ENCODE measurements at places on chromosomes 7 and 10.

DNA sequence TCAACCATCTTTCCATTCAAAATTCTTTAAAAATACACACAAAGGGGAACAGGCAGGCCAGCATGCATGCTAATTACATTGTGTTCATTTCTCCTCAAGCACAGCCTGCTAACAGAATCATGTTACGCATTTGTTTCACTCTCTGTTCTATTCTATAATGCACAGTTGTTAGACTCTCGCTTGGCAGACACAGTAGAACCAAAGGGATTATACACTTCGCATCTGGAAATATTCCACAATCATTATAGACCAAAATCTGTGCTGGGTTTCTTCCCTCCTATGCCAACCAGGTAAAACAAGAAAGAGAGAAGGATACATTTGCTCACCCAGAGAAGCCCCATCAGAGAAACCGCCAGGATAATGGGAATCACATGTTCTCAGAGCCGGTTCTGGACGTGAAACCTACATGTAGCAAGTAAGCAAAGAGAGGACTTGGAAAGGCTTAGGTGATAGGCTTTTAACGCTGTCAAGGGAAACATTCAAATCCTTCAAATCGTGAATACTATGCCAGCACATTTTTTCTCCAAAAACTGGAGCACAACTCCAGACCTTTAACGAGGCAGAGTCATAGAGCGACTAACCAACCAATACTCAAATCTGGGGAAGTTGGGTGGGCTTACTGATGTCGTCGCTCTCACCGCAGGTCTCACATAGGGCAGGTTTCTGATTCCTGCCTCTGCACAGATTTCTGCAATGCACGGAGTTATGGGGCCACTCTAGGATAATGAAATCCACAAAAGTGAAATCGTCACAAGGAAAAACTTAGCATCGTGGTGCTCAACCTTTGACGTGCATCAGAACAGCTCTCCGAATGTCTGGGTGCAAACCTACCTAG lies 380.5 kb upstream of the AUTS2 start:
- no peak for DNase-seq

- DNase-seq, result no peak
Observed at GRCh38 chr10:66637273-66638036, 288.4 kb upstream of the LRRTM3 start.

DNA sequence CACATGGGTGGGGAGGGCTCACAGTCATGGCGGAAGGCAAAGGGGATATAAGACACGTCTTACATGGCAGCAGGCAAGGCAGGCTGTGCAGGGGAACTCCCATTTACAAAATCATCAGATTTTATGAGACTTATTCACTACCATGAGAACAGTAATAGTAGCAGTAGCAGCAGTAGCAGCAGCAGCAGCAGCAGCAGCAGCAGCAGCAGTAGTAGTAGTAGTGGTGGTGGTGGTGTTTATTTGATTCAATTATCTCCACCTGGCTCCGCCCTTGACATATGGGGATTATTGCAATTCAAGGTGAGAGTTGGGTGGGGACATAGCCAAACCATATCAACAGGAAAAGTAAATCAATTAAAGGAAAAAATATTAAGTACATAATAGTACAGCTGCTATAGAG lies 184.7 kb downstream of the LRMDA start:
- no peak for DNase-seq

DNA sequence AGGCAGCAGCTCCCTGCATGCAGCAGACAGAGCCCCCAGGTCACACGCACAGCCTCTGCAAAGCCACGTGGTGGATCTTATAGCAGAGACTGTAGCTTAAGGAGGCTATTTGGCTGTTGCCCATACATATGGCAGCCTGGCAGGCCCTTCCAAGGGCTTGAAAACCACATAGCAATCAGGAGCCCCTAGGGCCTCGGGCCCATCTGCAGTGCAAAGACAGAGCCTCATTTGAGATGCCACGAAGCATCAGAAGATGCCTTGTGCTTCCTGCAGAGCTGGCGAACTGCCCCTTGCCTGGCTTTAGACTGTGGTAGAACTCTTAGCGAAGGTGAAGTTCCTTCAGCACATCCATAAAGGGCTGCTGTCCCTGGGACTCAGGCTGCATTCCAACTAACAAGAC lies 309.9 kb downstream of the GRID1 start:
- DNase-seq, result no peak

GRCh38 chr7:78953726-78954363 lies 499.6 kb downstream of the MAGI2 start:
- DNase-seq, result no peak

DNA sequence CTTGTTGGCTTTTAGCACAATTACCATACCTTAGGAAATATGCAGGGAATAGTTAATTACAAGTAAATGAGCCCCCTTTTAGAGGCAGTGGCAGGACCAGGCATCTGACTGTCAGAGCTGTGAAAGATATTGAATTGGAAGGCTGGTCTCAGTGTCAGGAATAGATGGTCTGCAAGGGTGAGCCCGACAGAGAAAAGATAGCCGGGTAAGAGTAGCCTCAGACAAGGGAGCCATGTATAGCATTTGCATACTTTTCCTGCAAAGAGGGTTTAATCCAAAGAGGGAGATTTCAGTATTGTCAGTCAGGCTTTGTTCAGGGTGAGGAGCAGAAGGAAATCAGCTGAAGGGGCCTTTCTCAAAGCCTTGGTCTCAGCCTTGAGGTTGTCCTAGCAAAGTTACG lies 128.9 kb upstream of the FZD1 start:
- no peak for DNase-seq

All from CD4-positive, alpha-beta T cell treated with Interleukin-6 at 100 ng/mL for 8 hours (primary cell).